ENCODE measurements at places on chromosomes 6 and 20.

DNA sequence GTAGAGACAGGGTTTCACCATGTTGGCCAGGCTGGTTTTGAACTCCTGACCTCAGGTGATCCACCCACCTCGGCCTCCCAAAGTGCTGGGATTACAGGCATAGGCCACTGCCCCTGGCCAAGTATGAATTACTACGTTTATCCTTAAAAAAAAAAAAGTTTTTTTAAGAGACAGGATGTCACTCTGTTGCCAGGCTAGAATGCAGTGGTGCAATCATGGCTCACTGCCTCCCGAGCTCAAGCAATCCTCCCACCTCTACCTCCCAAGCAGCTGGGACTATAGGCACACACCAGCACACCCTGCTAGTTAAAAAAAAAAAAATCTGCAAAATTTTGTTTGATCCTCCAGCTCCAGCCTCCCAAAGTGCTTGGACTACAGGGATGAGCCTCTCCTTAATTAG, 23.1 kb downstream of the IYD start:
- no peak for DNase-seq

- DNase-seq: no peak
These were observed 58.4 kb upstream of the ARMH2 start for GRCh38 chr6:24856901-24857670.

GRCh38 chr6:22670605-22671004, 101.2 kb downstream of the HDGFL1 start:
- no peak for DNase-seq

- no peak for DNase-seq
These were observed 307.9 kb upstream of the SLC35B3 start for GRCh38 chr6:8743170-8743745.

DNA sequence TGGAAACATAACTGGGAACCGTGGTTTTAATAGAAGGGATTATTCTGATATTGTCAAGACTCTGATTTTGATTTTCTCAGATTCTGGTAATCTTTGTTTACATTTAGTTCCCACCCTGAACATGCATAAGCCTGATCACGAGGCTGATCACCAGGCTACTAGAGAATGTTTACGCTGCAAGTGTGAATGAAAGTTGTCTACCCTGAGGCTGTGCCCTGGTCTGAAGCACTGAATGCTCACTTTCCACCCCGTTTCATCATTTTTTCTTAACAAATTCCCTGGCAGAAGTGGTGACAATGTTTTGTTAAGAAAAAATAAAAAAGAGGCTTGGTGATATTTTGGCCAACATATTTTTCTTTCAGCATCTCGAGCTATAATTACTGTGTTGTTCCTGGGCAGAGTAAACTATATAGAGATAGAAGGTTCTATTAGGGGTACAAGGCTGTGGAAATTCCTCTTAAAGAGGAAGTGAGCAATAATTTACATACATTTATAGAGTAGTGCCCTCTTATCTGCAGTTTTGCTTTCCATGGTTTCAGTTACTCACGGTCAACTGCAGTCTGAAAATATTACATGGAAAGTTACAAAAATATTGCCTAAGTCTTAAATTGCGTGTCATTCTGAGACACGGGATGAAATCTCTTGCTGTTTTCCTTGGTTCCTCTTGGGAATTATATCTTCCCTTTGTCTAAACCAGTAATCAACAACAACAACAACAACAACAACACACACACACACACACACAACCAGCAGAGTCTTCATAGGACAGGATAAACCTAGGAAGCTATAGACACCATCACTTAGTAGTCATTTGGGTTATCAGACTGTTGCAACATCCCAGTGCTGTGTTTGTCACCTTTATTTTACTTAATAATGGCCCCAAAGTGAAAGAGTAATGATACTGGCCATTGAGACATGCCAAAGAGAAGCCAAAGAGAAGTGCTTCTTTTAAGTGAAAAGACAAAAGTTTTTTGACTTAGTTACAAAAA, 566.6 kb upstream of the CITED2 start:
- DNase-seq: no peak

All from transverse colon (tissue), 4 donors.